Activated T-helper 1 cell treated with Interleukin-2 at 50 U/mL for 16 hours (primary cell): ENCODE measurements at places on chromosomes 5 and 9.

- DNase-seq: no peak
Measured at GRCh38 chr5:37663538-37663937, 176.3 kb downstream of the GDNF start.

GRCh38 chr5:93601802-93602155, 18.8 kb downstream of the NR2F1 start:
- no peak for DNase-seq

GRCh38 chr9:8491563-8491962, 692.0 kb upstream of the DMAC1 start:
- no peak for DNase-seq

- no peak for DNase-seq
Measured at GRCh38 chr5:116922532-116922931, 347.9 kb upstream of the SEMA6A start.

DNA sequence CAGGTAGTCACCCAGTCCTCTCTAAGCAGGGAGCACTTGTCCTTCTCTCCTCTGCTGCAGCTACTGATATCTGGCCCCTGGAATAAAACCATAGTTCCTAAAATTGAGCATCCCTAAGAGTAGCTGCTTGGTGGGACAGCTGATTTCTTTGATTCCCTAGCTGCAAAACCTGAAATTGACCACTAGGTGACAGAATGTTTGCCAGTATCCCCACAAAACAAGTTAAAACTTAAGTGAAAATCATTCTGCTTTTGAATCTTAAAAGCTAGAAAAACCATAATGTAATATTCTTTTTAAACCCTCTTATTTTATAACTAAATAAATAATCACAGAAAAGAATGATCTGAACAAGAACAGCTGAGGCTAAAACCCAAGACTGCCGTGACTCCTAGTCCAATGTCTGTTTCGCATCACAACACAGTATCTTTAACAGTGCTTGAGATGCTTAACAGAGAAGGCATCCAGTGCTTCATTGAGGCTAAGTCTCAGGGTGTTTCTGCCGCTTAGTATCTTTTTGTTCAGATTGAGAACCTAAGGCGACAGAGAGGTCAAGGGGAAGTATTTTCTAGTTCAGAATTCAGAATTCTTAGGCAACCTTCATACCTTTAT, 24.4 kb upstream of the TAL2 start:
- no peak for DNase-seq

GRCh38 chr5:110255194-110255593, 471.3 kb downstream of the TMEM232 start:
- DNase-seq: no peak

DNA sequence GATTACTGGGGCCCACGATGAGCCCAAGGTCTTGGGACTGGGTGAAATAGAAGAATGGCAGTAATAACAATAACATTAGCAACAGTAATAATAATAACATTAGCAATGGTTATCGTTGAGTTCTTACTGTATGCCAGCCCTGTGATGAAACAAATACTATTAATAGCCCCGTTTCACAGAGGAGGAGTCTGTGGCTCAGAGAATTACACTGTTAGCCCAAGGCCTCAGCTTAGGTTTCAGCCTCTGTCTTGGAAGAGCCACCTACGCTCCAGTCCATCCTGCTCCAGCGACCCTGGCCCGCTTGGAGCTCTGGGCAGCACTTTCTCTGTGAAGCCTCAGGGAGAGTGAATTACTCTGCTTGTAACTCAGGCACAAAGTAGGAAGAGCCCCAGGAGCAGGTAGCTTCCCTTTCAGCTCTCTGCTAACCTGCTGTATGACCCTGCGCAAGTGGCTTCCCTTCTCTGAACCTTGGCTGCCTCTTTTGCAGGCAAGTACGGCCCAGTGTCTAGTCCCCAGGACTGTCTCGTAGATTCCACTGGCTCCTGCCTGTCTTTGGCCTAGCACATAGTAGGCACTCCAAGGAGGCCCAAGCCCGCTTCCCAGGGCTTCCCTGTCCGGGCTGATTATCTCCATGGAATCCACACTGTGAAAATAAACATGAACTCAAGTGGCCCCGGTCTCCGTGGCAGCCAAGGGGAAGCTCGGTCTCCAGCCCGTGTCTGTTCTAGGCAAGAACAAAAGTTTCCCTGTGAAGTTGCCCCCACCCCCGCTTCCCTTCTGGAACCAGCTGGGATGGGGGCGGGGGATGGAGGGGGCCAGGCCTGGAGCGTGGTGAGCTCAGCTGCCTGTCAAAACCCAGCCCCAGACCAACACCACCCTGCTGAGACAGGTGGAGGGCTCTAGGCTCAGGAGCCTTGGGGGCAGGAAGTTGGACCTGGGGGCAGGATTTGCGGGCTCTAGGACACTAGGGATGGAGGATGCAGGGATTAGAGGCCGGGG, 26.2 kb upstream of the LMX1B start:
- DNase-seq: no peak

DNA sequence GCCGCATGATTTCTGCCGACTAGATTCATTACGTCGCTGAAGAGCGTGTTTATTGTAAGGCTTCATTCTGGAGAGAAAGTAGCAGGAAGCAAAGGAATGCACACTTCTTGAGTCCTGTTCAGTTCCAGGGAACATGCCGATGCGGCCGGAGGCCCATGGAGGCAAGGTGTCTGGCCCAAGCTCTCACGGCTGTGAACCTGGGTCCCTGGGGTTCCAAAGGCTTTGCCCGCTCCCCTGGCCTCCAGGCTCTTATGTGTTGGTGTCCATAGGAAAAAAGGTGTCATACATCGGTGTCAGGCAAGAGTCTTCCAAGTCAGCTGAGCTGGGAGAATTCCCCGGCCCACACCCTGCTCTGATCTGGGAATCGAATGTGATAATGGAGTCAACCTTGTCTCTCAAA, 64.7 kb downstream of the WWC1 start:
- no peak for DNase-seq
